Small intestine (tissue), 16 donors: ENCODE measurements at places on chromosomes 16 and 17.
A peak's percentile ranks its signal among the peaks of the same experiment; 100 is the strongest.

- no peak overlapping the region for H3K27ac ChIP-seq
- H3K4me1 ChIP-seq: no peaks in the 10 kb centered on the region
- H3K27me3 ChIP-seq: no peaks in the 10 kb centered on the region
- no peaks in the 10 kb centered on the region for H3K36me3 ChIP-seq
Observed at GRCh38 chr16:49644145-49644463, 211.8 kb downstream of the ZNF423 start.

- H3K4me3 ChIP-seq: no peak overlapping the region
- no peak overlapping the region for H3K27ac ChIP-seq
- no peak for DNase-seq
- H3K36me3 ChIP-seq: no peaks in the 10 kb centered on the region
Observed at GRCh38 chr17:52159246-52160135, 977 bp upstream of the CA10 start.

GRCh38 chr16:11833951-11834695 is 17.2 kb downstream of the RSL1D1 start:
- H3K27ac ChIP-seq: no peak overlapping the region
- H3K27me3 ChIP-seq: no peaks in the 10 kb centered on the region
- no peak overlapping the region for H3K4me3 ChIP-seq
- no peak for DNase-seq
- H3K4me1 ChIP-seq: no peaks in the 10 kb centered on the region

DNA sequence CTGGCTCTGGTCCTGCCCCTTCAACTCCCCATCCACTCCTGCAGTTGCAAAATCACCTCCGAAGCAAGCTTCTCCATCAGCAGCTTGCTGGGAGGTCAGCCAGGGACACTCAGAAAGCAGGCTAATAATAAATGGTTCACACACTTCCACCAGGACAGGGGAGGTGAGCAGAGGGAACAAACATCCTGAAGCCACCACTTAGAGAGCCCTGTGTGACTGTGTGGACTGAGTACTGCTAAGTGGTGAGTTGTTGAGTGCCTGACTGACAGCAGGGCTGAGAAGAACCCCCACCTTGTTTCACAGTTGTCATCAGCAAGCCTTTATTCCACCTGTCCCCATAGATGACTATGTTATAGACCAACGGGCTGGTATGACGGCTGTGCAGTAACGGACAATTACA is 213.9 kb downstream of the CBLN1 start:
- H3K4me1 ChIP-seq: no peaks in the 10 kb centered on the region
- no peak overlapping the region for H3K27ac ChIP-seq
- H3K4me3 ChIP-seq: no peak overlapping the region

DNA sequence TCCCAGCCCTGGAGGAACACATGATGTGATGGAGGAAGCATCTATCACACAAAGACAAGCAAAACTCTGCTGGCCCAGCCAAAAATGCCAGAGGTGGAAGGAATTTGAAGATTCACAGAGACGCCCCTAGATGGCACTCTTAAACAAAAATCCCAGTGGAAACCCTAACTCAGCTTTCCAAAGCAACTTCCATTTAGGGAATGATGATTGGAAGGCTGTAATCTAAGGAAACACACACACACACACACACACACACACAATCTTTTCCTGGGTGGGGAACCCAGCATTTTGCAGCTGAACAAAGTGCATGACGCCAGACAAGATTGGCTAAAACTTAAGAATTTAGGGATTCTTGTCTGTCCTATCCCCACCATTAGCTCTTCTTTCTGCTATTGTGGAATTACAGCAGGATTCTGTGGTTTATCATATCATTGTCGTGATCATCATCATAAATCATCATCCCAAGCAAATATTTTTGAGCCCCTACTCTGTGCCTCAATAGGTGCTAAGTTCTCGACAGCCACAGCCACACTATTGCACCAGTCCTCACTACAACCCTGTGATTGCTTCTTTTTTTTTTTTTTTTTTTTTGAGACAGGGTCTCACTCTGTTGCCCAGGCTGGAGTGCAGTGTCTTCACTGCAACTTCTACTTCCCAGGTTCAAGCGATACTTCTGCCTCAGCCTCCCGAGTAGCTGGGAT is 1.6 kb upstream of the LDAF1 start:
- no peaks in the 10 kb centered on the region for H3K36me3 ChIP-seq
- H3K4me3 ChIP-seq: no peak overlapping the region
- no peaks in the 10 kb centered on the region for H3K27me3 ChIP-seq

DNA sequence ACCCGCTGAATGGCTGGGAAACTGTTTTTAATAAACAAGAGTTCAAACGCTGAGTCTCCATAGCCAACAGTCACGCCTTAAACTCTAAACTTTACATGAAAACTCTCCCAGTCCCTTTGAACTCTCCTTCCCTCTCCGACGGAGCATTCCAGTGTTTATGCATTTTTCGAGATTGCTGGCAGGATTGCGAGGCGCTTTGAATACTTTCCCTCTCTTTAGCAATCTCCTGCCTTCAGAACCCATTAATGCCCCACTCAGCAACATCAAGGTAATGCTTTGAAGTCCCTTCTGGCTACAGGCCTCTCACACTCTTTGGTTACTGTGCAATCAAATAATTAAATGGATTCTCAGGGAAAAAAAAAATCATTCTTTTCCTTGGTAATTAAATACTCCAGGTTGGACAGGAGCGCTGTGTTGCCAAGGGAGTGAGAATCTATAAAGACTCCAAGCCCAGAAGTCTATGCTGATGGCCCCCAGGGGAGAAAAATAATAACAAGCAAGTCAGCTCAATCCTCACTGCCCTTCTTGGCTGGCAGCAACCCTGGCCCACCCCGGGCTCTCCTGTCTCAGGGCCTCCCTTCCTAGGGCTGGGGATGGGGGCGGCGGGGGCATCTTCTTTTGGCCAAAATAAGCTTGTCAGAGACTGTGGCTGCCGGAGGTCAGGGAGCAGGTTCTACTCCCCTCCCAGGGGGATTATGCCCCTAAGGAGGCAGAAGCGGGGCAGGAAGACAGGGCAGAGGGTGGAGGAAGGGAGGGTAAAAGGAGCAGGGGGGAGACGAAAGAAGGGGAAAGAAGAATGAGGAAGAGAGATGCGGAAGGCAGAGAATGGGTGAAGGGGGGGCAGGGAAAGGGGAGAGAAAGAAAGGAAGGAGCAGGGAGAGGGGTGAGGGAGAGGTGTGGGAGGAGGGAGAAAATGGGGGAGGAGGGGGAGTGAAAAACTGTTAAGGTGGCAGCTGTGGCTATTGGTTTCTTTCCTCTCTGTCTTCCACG is 45.2 kb downstream of the AXIN2 start:
- no peaks in the 10 kb centered on the region for H3K4me1 ChIP-seq
- no peak overlapping the region for H3K27ac ChIP-seq
- no peaks in the 10 kb centered on the region for H3K27me3 ChIP-seq
- no peaks in the 10 kb centered on the region for H3K36me3 ChIP-seq
- DNase-seq: peak; percentile 58

DNA sequence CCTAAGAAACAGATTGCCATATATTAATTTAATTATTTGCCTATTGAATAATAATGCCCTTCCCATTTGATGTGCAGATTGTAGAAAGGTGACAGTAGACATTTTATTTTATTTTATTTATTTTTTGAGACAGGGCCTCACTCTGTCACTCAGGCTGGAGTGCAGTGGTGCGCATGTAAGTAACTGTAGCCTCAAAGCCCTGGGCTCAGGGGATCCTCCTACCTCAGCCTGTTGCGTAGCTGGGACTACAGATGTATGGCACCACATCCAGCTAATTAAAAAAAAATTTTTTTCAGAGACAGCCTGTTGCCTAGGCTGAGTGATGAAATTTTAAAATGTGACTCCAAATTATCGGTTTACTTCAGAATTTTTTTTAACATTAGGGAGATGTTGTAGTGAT is 1110.0 kb upstream of the EEF2KMT start:
- no peaks in the 10 kb centered on the region for H3K36me3 ChIP-seq
- DNase-seq: no peak
- H3K4me1 ChIP-seq: peaks cover 5% of the 10 kb centered on the region
- no peak overlapping the region for H3K4me3 ChIP-seq
- no peaks in the 10 kb centered on the region for H3K27me3 ChIP-seq

DNA sequence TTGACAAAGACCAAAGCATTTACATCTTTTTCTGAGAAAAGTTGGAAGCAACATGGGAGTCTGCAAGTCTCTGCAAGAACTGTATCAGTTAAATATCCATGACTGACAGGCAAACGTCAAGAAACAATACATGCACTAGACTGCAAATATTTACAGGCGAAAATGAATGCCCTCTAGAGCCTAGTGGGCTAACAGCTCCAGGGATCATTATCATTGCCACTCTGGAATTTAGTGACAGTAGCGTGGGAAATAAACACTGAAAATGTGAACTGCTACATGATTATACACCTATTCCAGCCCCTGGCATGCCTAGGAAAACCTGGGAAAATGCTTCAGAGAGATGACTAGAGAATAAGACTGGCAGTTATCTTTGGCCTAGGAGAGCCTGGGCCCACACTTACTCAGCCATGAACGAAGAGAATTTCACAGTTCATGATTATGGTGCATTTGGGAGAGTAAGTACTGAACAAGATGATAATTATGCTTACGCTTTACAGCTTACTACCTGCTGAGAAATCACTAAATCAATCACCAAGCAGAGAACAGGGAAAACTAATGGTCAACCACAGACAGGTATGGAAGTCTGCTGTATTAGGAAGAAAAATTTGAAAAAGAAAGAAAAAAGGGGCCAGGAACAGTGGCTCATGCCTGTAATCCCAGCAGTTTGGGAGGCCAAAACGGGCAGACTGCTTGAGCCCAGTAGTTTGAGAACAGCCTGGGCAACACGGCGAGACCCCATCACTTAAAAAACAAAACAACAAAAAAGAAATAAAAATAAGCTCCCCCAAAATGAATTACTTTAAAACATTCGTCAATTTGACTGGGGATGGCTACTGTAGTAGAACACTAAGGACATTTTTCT is 66.6 kb upstream of the CLEC18B start:
- peaks cover 9% of the 10 kb centered on the region for H3K36me3 ChIP-seq
- H3K4me3 ChIP-seq: no peak overlapping the region
- peaks cover under 1% of the 10 kb centered on the region for H3K4me1 ChIP-seq
- DNase-seq: no peak
- H3K27ac ChIP-seq: no peak overlapping the region

DNA sequence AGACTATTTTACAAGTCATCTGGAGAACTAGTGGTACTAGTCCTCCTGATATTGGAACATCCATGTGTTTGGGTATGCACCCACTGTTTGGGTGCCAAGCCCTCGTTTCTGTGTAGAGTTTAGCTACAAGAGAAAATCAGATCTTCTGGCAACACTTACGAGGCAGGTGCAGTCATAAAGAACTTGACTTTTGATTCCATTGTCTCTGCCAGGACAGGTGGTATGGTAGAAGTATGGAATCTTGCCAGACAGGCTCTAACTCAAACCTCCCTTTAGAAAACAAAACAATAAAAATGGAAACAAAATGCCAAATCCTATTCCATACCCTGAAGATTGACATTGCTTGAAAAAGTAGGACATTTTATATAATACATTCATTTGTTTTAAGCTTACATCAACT is 16.0 kb downstream of the RNF43 start:
- H3K36me3 ChIP-seq: no peaks in the 10 kb centered on the region
- H3K27me3 ChIP-seq: no peaks in the 10 kb centered on the region
- DNase-seq: peak; percentile 70
- H3K27ac ChIP-seq: no peak overlapping the region
- H3K4me1 ChIP-seq: peaks cover 30% of the 10 kb centered on the region
- H3K4me3 ChIP-seq: no peak overlapping the region

- no peaks in the 10 kb centered on the region for H3K27me3 ChIP-seq
- DNase-seq: no peak
- no peaks in the 10 kb centered on the region for H3K4me1 ChIP-seq
- H3K4me3 ChIP-seq: no peak overlapping the region
- H3K27ac ChIP-seq: no peak overlapping the region
Observed at GRCh38 chr16:14354561-14355351, 275.3 kb downstream of the PARN start.

GRCh38 chr17:16417896-16418684 is 2.7 kb downstream of the TRPV2 start:
- H3K27ac ChIP-seq: no peak overlapping the region
- H3K4me3 ChIP-seq: no peak overlapping the region
- no peak for DNase-seq
- peaks cover 20% of the 10 kb centered on the region for H3K4me1 ChIP-seq
- H3K36me3 ChIP-seq: no peaks in the 10 kb centered on the region

DNA sequence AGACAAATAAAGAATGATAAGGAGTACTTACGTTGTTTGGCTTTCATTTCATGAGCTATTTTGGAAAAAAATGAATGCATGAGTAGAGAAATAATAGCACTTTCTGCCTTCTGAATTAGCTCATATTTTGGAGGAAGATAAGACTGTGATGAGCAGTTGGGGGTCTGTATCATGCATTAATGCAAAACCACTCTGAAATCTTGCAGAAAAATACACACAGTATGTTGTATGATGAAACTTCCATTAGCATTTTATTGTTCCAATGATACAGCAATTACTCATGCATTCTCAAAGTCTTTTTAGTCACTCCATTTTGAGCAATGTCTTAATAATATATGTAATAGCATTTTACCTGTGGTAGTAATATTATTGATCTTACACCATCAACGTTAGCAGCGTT is 571.0 kb downstream of the CDH8 start:
- DNase-seq: no peak
- H3K4me1 ChIP-seq: no peaks in the 10 kb centered on the region
- H3K27ac ChIP-seq: no peak overlapping the region
- no peaks in the 10 kb centered on the region for H3K27me3 ChIP-seq
- no peak overlapping the region for H3K4me3 ChIP-seq

GRCh38 chr17:42438600-42439567 is 15.8 kb upstream of the CAVIN1 start:
- H3K4me3 ChIP-seq: no peak overlapping the region
- H3K27me3 ChIP-seq: no peaks in the 10 kb centered on the region
- no peak overlapping the region for H3K27ac ChIP-seq

DNA sequence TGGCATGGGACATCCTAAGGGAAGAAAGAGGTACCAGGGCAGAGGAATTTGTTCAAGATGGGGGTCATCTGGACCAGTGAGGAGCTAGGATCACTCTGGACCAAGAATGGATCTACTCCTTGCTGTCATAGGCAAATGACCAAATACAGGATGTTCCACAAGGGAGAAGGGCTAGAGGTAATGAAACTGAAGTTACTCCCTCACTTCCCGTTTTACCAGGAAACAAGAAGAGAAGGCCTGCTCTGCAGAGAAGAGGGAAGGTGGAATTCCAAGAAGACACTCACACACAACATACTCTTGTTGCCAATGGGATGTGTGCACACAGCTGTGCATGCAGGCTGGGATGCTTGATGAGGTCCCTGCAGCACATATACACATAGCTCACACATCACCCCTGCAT is 38.6 kb downstream of the NEUROD2 start:
- H3K4me3 ChIP-seq: no peak overlapping the region
- H3K27me3 ChIP-seq: no peaks in the 10 kb centered on the region
- H3K27ac ChIP-seq: no peak overlapping the region
- H3K4me1 ChIP-seq: peaks cover 1% of the 10 kb centered on the region

DNA sequence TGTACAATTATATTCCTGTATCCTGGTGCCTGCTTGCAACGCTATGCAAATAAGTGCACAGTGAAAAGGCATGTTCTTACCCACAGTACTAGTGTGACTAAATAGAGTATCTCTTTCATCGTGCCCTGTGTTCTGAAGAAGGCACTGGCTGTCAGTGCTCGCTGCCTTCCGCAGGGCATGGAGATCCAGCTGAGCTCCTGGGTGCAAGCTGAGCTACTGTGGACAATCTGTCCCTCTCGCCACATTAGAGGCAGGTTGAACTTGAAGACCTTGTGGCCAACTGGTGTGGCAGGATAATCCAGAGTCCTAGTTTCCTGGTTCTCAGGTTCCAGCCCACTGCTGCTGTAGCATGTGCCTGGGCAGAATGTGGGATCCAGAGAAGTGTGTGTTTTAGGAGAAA is 1.9 kb upstream of the ST6GALNAC1 start:
- H3K4me3 ChIP-seq: no peak overlapping the region
- H3K27me3 ChIP-seq: no peaks in the 10 kb centered on the region
- H3K36me3 ChIP-seq: no peaks in the 10 kb centered on the region
- DNase-seq: no peak
- H3K27ac ChIP-seq: no peak overlapping the region
